ENCODE measurements at places on chromosomes 12 and 14.

- no peak for DNase-seq
These were observed 13.1 kb downstream of the GPR68 start for GRCh38 chr14:91231446-91231845.

- DNase-seq: no peak
These were observed 230.5 kb downstream of the PCNX1 start for GRCh38 chr14:71137536-71138447.

GRCh38 chr12:76032043-76032981 lies 736 bp upstream of the PHLDA1 start:
- peak; percentile 80 for DNase-seq

DNA sequence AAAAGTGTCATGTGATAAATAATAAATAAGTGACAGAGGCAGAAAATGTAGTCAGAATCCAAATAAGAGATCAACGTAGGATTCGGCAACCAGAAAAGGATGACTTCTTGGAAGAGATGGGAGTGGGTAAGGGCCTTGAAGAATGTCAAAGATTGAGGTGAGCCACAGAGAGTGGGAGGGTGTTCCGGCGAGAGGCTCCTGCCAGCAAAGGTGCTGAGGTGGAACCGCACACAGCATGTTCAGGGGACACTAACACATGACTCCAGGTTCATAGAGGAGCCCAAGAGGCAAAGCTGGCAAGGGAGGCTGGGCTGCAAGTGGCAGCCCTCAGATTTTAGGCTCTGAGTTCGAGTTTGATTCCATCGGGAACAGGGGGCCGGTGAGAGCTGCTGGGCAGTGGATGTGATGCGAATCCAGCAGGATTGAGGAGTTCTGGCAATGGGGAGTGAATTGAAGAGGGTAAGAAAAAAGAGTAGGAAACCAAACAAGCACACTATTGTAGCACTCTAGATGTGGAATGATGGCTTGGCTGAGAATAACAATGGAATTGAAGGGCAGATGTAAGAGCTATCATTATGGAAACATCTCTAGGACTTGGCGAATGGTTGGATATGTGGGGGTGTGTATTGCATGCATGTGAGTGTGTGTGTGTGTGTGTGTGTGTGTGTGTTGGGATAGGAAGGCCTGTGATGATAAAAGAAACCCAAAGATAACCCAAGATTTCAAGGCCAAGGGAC lies 36.5 kb downstream of the LRRC74A start:
- DNase-seq: no peak

DNA sequence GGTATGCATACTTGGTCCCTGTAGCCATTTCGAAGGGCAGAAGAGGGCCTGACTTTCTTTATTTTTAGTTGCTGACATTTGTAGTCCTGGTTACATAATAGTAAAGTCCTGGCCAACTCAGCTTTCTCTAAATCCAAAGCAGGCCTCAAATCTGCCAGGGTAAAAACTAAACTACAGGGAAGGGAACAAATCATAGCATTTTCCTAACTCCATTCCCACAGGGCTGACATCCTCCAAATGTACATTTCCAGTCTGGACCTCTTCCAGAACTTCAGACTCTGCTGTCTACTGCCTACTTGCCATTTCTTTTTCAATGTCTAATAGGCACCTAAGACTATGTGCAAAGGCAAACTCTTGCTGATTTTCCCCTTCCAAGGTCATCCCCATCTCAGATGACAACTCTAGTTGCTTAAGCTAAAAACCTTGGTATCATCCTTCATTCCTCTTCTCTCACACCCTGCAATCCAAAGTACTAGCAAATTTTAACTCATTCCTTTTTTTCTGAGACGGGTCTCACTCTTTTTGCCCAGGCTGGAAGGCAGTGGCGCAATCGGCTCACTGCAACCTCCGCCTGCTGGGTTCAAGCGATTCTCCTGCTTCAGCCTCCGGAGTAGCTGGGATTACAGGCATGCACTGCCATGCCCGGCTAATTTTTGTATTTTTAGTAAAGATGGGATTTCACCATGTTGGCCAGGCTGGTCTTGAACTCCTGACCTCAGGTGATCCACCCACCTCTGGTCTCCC lies 2.0 kb downstream of the DDIT3 start:
- no peak for DNase-seq

DNA sequence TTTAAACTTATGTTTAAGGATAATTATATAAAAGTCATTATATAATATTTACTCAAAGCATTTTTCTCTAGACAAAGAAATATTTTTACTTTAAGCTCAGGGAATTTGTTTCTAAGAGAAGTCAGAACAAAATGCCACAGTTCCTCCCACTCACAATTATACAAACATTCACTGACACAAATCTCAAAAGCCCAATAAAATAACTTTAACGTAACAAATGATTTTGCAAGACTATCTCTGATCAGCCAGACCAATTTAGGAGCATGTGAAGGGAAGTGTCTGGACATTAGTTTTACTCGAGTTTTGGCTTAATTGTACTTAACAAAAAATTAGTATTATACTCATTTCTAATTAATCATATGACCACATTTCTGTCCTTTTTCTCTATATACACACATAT lies 41.2 kb downstream of the COCH start:
- DNase-seq: no peak

GRCh38 chr14:94161058-94161457 lies 13.1 kb upstream of the PPP4R4 start:
- DNase-seq: no peak

DNA sequence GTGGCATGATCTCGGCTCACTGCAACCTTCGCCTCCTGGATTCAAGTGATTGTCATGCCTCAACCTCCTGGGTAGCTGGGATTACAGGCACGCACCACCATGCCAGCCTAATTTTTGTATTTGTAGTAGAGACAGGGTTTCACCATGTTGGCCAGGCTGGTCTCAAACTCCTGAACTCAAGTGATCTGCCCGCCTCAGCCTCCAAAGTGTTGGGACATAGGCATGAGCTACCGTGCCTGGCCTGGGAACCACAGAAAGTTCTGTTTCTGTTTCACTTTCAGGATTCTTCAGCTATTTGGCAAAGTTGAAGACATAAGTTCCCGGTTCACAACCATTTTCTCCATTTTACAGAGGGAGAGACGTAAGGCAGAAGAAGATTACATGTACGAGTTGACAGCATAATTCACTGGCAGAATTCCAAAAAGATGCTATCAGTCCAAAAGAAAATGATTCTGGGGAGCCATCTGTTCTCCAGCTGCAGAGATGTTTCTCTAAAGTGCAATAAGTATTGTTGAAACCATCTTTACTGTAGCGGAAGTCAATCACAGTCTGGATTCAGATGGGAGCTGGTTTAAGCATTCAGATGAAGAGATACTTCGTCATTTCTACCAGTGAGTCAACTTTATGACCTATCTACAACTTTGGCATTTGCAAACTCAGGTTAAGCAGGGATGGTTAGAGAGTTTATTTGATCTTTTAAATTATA lies 8.1 kb upstream of the RNF34 start:
- DNase-seq: peak; percentile 60

DNA sequence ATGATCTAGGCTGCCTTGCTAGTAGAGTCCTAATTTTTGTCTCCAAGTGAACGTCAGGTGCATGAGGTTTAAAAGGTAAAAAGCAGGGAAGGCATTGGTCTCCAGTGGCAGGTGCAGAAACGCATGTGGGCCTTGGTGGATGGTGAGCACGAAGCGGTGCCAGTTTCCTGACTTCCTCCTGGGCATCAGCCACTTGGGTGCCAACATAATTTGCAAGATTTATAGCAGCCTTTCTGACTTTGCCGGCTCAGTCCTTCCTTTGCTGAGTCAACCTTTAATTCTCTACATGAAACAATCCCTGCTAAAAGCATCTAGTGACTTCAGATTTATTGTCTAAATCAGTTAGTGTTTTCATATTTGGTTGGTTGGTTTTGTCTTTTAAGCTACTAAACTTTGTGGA lies 355.7 kb upstream of the TMEM132C start:
- DNase-seq: no peak

All from eye (tissue), 1 donor.